ENCODE measurements at places on chromosomes 7 and 10.

DNA sequence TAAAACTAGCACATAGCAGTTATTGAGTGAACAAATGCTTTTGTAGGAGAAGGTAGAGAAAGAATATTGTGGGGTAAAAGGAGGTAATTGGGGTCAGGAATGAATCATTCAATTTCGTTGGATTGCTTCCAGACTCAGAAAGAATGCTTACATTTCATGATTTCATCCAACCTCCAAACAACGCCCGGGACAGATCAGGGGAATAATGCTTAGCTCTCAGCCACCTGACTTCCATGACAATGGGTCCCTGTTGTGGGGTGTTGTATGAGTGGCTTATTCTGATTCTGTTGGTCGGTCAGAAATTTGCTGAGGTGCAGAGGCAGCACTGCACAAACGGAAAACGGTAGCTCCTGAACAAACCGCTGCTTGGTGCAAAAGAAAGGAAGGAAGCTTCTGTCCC, 24.0 kb upstream of the INPP5F start:
- no peak for DNase-seq

DNA sequence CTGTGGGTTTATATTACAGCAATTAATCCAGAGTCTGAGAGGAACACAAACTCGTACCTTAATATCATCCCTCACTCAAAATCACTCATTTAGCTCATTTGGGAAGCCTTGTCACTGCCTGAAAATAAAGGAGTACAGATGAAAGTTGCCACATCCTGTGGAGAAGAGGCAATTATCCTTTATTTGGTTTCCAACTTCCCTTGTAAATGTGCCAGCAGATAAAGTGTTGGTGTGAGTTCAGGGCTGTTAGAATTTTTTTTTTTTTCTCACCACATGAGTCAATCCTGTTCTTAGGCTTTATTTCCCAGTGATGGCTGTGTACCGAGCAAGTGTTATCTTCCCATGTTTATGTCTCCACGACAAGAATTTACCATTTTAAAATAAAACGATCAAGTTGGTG, 99.0 kb upstream of the SMIM30 start:
- DNase-seq, result peak; percentile 3

- peak; percentile 73 for DNase-seq
These were observed 107.1 kb downstream of the ABLIM1 start for GRCh38 chr10:114550756-114551635.

DNA sequence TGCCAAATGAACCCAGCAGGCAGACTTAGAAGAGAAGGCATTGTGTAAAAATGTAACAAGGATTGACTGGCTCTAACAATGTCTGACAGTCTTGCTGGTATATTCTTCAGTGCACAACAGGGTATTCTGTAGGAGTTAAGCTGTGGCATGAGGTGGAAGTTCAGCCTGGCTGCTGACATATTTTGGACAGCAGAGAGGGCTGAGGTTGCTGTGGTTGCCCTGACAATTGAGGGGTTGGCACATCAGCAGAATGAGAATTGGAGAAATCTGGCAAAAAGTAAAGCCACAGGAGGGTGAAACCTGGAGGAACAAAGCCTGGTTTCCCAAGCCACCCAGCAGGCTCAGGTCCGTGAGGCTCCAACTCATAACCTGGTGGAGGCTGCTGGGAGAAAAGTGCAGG, 220.2 kb downstream of the JAZF1 start:
- no peak for DNase-seq

- DNase-seq, result no peak
These were observed 181.3 kb downstream of the WDR11 start for GRCh38 chr10:121032460-121032859.

DNA sequence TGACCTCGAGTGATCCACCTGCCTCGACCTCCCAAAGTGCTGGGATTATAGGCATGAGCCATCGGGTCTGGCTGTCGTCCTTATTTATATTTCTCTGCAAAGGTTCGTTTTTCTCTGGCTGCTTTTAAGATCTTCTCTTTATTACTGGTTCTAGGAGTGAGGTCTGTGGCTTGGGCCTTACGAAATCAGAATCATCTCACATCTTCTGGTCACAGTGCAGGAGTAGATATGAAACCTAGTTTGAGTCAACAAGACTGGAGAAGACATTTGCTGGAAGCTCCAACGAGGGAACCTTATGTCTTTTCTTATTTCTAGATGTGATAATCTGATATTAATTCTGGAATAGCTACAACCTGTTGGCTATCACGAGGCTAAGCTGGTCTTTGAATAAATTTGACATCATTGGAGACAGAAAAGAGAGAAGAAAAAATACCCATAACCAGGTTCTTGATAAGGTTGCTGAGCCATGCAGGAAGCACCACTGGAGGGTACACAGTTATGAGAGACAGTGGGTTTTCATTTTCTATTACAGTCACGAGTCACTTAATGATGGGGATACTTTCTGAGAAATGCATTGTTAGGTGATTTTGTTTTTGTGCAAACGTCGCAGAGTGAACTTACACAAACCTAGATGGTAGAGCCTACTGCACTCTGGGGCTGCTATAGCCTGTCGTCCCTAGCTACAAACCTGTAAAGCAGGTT, 25.6 kb upstream of the IL15RA start:
- no peak for DNase-seq

GRCh38 chr7:47591655-47592572, 10.0 kb upstream of the TNS3 start:
- no peak for DNase-seq

DNA sequence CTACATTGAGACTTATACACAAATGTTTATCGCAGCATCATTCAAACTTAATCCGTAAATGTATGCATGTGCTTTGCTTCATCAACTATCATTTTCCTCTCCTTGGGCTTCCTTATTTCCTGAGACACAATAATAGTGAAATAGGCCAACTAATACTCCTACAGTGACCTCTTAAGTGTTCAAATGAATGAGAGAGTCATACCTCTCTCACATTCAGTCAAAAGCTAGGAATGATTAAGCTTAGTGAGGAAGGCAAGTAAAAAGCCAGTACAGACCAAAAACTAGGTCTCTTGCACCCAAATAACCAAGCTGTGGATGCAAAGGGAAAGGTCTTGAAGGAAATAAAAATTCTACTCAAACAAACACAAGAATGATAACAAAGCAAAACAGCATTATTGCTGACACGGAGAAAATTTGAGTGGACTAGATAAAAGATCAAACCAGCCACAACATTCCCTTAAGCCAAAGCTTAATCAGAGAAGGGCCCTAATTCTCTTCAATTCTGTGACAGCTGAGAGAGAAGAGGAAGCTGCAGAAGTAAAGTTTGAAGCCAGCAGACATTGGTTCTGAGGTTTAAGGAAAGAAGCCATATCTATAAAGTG, 72.3 kb downstream of the GLCCI1 start:
- DNase-seq, result no peak

DNA sequence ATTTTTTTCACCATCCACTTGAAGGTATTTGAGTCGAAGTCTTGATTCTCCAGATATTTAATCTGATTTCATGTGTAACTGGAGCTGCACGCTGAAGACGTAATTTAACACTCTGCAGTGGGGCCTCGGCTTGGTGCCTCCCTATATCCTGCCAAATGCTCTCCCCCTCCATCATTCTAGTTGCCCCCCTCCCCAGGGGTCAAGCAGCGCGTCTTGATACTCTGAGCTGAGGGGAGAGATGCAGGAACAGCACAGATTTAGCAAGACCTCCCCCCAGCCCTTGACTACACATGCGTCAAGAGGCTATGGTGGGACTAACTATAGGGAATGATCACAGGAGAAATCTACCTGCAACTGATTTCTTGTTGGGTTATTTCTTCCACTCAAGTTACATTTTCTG, 85.8 kb downstream of the PRPF18 start:
- DNase-seq, result peak; percentile 43

- no peak for DNase-seq
These were observed 63.1 kb upstream of the ANKRD1 start for GRCh38 chr10:90983914-90984549.

DNA sequence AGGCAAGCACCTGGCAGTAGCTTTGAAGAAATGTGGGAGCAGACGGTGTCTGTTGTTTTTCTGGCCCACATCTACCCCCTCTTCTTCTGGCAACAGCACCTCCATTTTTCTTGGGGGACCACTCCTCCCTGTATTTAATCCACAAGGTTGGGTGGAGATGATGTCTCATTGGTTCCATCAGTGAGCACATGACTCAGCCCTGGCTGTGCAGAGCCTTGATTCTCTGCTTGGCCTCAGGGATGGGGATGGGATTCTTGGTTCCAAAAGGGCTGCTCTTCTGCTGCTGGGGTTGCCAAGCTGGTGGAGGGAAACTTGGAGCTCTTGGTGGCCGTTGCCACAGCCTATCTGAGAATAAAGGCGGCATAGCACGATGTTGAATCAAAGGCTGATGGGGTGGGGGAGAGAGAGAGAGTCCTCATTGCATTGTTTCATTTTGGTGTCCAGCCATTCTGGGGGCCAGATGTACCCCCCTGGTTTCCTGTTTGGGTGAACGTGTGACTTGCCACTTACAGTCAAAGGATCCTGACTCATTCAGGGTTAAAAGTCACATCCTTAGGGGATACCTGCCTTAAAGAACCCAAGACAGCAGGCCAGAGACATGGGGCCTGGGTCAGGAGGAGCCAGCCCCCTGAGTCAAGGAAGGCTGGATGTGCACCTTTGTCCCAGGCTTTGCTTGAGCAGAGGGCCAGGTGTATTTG, 25.9 kb downstream of the GRK5 start:
- no peak for DNase-seq

DNA sequence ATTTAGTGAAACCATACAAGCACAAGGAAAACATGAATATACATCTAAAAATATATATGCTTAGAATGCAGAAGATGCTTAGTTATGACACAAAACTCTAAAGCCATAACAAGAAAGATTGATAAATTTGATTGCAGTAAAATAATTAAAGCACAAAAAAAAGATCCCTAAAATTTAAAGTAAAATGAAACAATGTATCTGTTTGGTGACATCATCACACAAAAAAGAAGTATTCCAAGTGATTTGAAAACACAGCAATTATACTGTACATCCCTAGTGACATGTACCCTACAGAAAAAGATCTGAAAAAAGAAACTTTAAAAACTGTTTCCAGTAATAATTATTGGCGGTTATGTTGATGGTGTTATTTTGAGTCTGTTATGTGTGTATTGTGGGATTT, 37.7 kb downstream of the PHYHIPL start:
- DNase-seq, result no peak

- DNase-seq, result no peak
These were observed 8.4 kb downstream of the TLX1 start for GRCh38 chr10:101139421-101139911.

- no peak for DNase-seq
These were observed 75.0 kb downstream of the RHOBTB1 start for GRCh38 chr10:60868946-60869345.

DNA sequence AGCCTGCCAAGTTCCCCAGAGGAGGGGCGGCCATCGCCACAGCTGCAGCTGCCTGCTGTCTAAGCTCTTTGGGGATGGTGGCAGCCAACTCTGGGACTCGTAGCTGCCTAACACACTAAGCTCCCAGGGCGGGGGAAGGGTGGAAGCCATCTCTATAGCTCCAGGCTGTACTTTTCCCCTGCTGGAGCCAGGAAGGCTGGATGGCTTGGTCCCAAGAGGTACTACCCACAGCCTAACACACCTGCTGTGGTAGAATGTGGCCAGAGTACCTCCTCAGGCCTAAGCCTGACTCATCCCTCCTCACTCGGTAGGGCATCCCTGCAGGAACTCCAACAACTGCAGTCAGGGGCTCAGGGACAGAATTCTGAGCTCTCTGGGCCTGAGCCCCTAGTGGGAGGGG, 151.7 kb upstream of the TAC1 start:
- no peak for DNase-seq

DNA sequence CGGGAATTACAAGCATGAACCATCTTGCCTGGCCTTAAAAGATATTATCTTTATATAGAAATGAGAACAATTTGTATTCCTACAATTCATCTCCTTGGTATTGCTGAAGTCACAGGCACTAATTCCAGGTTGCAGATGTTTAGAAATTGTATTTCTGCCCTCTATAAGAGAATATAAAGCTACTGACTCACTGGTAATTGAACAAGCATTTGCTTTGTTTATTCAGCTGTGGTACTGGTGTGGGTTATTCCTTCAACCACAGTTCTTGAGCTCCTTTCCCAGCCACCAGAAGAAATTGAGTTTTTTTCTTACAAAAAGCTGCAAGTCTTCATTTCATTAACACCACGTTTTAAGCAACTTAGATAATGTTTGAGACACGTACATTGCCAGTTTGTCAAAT, 29.0 kb upstream of the MPP7 start:
- DNase-seq, result no peak

DNA sequence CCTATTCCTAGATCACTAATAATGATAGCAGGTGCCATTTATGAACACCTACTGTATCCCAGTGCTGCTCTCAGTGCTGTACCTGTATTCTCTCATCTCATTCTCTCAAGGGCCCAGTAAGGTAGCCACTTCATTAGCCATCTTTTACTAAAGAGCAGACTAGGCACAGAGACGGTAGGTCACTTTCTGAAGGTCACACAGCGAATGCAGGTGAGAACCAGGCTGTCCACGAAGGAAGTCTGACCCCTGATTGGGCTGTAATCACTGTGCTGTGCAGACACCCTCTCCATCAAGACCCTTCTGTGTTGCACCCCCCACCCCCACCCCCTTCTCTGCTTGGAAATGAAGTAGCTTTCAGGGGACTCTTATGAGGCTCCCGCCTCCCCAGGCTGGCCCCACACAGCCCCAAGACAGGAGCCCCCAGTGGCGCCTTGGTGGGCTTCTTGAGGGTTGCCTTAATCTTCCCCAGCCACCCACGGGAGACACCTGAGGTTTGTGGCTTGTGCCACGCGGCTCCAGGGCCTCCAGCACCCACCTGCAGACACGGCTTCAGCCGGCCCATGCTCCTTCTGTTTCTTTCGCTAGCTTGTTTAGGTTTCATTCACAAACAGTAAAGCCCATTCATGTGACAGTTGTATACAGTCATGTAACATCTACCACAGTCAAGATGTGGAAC, 81.7 kb upstream of the FAM20C start:
- no peak for DNase-seq

DNA sequence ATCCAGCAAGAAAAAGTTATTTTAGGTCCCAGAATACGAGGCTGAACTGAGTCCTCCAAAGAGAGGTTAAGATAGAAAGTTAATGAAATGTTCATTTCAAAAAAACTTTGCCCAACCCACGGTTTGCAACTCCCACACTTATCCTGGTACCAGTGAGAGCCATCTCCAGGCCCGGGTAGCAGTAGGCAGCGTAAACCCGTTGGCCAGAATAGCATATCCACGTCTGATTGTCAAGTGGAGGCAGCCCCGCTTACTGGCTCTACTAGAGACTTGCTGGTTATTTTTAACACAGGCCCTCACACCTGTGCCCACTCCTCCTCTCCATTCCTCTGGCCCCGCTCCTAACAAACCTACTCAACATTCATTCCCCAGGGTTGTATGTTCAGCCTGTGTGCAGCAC, 109.7 kb downstream of the HIP1 start:
- DNase-seq, result no peak
